ENCODE measurements at places on chromosomes 12 and 14. TPM values are rescaled to one million over a fixed set of nuclear protein-coding genes. Genes with fewer than 3 reads are reported as not detected.

The DDX54 gene
- 48.3 TPM for total RNA-seq

The FOXG1 gene
- total RNA-seq: not detected

The KRT83 gene
- not detected for total RNA-seq

The CEBPE gene
- not detected for total RNA-seq

The TAPBPL gene
- 3.1 TPM for total RNA-seq

The NID2 gene
- total RNA-seq: 6.2 TPM

The MNAT1 gene
- 94.1 TPM for total RNA-seq

The OASL gene
- total RNA-seq: 28.3 TPM

The ZDHHC22 gene
- total RNA-seq: 0.03 TPM

The DCN gene
- total RNA-seq: not detected

The TROAP gene
- 12.0 TPM for total RNA-seq

The TAS2R9 gene
- total RNA-seq: not detected

The TSPAN31 gene
- total RNA-seq: 103 TPM

The TFCP2 gene
- 24.0 TPM for total RNA-seq

GRCh38 chr12:105418821-105419291 lies 88.4 kb downstream of the C12orf75 start:
- no peak for DNase-seq

GRCh38 chr12:69196302-69197288 lies 42.8 kb upstream of the CPSF6 start:
- no peak for DNase-seq

DNA sequence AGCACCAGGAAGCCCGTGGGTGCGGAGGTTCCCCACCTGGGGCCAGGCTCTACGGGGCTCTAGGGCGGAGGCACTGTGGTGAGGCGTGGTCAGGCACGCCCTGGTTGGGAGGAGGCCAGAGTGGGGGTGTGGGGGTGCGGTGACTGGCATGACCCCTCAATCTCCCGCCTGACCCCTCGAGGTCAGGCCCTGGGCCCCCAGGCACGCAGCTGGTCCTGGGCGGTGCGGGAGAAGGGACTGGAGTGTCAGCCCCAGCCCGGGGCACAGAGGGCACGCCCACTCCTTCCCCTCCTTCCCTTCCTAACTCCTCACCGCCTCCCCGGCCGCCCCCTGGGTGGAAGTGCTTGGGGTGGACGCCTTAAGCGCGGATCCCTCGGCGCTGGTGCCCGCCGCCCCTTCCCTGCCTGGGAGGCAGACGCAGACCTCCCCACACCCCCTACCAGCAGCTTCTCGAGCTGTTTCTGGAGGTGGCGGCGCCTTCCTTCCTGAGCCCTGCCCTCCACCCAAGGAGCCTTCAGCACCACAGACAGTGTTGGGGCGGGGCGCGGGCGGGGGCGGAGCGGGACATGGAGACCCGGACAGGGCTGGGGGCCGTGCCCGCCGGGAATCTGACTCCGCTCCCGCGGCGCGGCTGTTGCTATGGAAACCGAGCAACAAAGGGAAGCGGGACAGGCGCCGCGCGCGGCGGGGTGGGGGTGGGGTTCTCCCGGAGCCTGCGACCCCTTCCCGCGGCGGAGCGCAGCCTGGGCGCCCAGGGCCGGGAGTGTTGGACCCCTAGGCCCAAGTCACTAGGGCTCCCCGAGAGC lies 741 bp upstream of the CRIP2 start:
- DNase-seq: peak; percentile 89

GRCh38 chr12:124566997-124567672 lies at the start of gene NCOR2:
TSS of gene NCOR2 (minus strand) at chr12:124567612. CDS start at chr12:124495251, 72,361 bp downstream.
- no peak for DNase-seq

GRCh38 chr12:49344486-49345050 lies 2.1 kb upstream of the DNAJC22 start:
- no peak for DNase-seq

DNA sequence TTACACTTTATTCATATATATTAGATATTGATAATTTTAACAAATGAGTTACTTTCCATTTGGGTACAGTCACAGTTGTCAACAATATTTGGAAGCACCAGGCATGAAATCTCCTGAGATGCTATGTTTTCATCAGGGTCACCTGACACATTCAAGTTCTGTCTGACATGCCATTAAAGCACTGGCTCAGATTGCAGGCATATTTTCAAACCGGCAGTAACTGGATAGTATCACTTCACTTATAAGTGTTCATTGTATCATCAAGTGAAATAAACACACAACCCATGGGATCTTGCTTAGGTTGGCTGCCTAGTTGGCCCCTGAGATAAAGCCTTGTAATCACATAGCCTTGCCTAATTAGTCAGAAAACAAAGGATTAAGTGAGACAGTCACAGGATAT lies 4.8 kb downstream of the IFNG start:
- DNase-seq: no peak

DNA sequence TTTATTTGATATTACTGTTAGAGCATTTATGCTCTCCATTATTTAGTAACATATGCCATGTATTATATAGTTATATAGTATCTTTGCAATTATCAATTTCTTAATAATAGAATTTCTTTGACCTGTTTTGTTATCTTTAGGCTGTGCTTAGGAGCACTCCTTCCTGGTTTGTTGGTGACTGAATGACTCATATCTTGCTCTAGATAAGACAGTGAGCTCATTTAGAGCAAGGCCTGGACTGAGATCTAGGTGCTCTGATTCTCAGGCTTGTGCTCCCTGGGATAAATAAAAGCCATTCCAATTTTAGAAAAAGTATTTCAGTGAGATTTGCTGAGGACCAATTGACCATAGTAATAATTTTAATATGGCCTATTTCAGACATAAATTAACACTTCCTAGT lies 951.2 kb downstream of the FLRT2 start:
- no peak for DNase-seq

DNA sequence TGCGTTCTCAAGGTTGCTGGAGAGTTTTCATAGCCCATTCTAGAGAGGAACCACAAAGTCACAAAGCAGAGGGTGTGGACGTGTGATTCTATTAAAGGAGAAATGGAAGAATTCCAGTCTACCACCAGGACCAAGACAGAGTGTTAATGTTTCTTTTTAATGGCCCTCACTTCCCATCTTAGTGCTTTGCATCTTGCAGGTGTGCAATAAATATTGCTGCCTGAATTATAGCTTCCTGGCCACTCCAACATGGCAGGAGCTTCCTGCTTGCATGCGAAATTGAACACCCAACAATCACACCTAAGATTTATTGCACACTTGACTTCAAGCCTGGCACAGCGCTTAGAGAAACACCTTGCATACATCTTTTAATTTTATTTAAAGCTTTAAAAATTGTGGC lies 22.4 kb upstream of the PPP1CC start:
- no peak for DNase-seq

GRCh38 chr12:97300891-97301290 lies 161.7 kb upstream of the RMST start:
- DNase-seq: no peak

DNA sequence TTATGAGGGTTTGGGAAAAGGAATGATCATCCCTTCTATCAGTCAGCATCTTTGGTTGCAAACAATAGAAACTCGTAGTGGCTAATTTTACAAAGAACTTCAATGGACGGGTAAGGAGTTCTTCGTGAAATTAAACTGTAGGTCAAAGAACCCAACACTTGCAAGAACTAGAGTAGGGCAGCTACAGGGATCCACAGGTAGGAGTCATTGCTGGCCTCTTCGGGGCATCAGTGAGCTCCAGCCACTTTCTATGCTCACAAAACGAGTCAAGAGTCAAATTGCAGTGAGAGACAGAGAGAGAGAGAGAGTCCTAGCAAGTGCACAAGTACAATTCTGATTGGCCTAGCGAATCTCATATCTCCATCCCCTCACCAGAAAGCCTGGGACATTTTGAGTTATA lies 29.9 kb upstream of the OTX2 start:
- DNase-seq: no peak

DNA sequence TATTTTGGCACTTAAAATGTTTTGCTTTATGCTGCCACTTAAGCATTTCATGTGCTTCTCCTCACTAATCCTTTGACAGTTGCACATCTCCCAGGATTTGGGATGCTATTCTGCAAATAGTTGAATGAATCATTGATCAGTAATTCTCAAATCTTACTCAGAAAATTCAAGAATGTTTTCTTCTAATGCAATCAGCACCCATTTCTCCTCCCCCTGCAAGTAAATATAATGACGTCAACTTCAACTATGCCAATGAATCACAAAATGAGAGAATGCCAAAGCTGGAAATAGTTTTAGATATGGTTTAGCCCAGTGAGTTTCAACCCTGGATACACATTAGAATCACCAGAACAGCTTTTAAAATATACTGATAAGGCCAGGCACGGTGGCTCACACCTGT lies 2.1 kb upstream of the BLOC1S1 start:
- no peak for DNase-seq

DNA sequence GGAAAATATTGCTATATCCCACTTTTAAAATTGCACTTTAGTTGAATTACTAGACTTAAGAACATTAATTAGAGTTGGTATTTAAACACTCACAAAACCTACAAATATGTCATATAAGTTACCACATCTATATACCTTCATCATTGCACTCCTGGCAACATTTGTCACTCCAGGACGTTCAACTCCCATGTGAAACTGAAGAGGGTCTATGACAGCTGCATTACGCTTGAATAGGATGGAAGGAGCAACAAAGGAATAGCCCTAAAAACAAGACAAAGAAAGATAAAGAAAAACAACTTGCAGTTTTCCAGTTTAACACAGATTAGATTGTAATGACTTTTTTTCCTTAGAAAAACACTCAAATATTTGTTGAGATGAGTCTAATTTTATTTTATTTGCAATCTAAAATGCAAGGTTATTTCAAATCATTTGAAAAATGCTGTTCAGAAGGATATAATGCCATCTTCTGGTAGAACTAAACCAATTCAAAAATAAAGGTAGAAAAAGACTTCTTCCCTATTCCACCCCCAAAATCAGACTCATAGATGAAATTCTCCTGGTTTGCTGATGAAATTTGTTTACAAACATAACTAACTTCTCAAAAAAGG lies 84.3 kb upstream of the TTC7B start:
- no peak for DNase-seq

DNA sequence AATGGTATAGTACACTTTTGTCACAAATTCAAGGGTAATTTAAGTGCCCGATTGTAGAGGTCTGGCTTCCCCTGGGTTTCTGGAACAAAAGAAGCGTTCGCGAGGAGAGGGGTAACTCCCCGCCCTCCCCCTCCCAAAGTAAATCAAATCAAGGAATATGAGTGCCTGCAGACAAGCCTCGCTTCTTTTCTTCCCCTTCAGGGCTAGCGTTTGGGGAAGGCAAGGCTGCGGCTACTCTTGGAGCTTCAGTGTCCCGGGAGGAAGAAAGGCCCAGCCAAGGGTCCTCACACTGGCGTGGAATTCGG lies 456 bp upstream of the TMPO start:
- DNase-seq: no peak

- DNase-seq: no peak
Measured at GRCh38 chr12:39300799-39301198, 142.1 kb downstream of the KIF21A start.

- no peak for DNase-seq
Measured at GRCh38 chr14:53491256-53491883, 338.2 kb upstream of the DDHD1 start.

- no peak for DNase-seq
Measured at GRCh38 chr14:30153717-30154116, 226.1 kb upstream of the PRKD1 start.

DNA sequence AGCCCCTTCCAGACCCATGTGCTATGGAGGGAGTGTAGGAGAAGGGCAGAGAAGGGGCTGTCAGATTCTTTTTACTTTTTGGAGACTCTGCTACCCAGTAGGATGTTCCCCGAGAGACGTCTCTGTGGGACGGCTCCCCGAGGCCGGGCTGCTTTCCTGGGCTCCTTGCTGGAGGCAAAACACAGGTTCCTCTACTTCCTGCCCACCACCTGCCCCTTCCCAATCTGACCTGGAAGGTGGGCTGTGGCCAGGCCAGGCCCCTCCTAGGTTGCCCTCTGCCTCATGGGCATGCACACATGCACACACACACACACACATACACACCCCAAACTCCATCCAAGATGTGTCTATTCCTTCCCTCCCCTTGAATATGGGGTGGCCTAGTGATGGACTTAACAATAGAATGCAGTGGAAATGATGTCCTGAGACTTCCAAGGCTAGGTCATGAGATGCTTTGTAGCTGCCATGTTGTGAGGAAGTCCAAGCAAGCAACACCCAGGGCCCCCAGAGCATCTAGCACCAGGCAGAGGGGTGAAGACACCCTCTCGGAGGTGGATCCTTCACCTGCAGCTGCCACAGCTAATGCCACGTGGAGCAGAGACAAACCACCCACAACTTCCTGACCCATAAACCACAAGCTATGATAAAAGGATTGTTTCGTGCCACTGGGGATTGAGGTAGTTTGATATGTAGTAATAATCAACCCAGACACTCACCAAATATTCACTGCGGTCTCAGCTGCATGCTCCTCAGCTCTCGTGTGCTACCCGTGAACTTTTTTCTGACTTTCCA lies 1.6 kb upstream of the ASB2 start:
- no peak for DNase-seq

GRCh38 chr14:68667313-68667791 lies 125.5 kb downstream of the ZFP36L1 start:
- DNase-seq: no peak

GRCh38 chr12:108823804-108824203 lies 33.6 kb downstream of the SSH1 start:
- peak; percentile 57 for DNase-seq

DNA sequence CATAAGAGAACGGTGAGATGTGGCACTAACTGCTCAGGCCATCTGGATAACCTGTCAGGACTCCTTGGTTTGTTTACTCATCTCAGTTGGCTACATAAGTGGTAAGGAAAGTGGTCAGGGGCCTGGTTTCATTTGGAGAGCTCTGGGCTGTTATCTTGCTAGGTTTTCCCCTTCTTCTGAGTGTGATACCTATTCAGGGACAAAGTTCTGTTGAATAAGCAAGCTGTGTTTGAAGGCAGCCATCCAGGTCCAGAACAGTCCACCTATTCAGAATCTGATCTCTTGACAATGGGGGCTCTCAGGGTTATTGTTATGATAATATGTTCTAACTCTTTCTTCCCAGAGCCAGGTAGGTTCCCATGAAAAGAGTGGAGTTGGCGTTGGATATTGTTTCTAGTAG lies 194.9 kb downstream of the PAH start:
- no peak for DNase-seq

DNA sequence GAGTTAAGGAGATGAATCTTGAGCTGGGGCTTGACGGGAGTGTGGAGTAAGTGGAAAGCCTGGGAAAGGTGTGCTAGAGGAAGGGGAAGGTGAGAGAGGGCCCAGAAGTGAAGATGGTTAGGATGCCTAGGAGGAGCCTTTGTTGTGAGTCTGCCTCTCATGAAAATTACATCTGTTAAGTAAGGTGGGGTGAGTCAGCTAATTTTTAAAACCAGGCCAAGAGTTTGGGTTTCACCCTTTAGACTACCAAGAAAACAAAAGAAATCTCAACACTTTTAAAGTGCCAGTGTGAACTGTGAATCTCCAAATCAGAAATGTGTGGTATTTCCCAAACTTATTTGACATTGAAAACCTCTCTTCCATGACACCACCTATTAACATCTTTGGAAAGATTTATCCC lies 185.2 kb downstream of the CRADD start:
- DNase-seq: no peak

- DNase-seq: no peak
Measured at GRCh38 chr14:79466938-79467527, 744.3 kb downstream of the DIO2 start.

All from Caki2 (cell line).